ENCODE measurements at places on chromosomes 4 and X.

DNA sequence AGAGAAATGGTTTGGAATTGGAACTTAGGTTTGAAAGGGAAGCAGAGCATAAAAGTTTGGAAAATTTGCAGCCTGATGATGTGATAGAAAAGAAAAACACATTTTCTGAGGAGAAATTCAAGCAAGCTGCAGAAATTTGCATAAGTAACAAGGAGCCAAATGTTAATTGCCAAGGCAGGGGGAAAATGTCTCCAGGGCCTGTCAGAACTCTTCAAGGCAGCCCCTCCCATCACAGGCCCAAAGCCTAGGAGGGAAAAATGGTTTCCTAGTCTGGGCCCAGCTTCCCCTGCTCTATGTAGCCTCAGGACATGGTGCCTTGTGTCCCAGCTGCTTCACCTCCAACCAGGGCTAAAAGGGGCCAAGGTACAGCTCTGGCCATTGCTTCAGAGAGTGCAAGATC, 21.2 kb upstream of the DUSP21 start:
- no peak for DNase-seq

DNA sequence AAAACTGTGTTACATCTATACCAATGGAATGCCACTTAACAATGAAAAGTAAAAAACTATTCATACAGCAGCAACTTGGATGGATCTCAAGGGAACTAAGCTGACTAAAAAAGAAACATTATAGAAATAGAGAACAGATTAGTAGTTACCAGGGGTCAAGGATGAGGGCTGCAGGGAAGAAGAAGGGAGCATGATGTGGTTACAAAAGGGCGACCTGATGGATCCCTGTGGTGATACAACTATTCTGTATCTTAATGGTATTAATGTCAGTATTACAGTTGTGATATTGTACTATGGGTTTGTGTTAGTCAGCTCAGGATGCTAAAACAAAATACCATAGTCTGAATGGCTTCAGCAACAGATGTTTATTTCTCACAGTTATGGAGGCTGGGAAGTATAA, 190.7 kb downstream of the ZNF674 start:
- DNase-seq = no peak

DNA sequence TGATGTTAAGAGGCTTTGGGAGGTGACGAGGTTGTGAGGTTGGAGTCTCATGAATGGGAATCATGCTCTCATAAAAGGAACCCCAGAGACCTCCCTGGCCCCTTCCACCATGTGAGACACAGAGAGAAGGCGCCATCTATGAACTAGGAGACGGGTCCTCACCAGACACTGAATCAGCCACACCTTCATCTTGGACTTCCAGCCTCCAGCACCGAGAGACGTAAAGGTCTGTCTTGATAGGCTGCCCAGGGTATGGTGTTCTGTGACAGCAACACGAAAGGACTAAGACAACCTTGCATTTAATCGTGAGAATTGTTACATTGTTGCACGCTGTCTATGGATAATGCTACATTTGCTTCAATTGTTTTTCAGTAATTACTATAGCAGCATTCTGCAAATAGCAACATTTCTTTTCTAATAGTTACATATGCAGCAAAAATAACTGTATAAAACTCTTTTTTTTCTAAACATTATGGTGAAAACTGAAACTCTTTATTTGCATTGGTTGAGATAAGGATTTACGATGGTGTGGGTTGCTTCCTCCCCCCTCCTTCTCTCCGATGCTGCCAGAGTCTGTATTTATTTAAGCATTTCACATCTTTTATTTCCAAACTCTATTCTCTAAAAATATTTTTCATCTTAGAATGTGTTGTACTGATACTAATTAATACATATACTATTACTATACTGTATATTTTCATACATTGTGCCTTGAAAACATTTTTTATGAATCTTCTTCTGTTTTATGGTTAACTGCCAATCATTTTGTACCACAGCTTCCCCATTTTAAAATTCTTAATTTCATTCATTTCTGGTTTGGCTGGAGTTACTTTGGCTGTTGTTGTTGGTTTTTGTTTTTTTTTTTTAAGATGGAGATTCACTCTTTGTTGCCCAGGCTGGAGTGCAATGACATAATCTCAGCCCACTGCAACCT, 26.4 kb upstream of the AKAP17A start:
- no peak for DNase-seq

- no peak for DNase-seq
Measured at GRCh38 chr4:17654701-17655100, 40.3 kb downstream of the MED28 start.

DNA sequence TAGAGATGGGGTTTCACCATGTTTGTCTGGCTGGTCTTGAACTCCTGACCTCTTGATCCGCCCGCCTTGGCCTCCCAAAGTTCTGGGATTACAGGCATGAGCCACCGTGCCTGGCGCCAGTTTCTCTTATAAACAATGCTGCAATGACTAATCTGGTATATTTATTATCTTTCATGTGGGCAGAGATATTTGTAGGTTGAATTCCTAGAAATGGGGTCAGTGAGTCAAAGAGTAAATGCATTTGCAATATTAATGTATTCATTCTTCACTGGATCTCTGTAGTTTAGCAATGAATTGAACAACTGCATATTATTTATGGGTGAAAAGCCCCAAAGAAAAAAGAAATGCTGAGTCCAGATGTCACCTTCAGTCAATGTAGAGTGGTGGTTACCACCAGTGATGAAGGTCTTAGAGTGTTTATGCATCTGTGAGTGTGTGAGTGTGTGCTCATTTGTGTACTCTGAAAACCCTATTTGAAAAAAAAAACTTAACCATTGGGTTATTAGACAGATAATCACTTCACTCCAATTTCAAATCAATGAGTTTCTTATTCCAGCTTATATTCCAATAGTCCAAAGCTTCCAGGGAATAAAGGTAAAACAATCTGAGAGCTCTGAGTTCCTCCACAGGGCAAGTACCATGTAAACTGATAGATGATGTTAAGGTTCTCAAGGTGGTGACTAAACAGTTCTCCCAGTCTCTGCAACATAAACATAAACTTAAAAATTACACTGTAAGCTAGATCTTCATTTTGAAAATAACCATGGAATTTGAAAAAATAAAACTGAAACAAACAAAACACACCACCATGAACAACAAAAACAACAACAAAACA, 22.6 kb upstream of the CD38 start:
- no peak for DNase-seq

DNA sequence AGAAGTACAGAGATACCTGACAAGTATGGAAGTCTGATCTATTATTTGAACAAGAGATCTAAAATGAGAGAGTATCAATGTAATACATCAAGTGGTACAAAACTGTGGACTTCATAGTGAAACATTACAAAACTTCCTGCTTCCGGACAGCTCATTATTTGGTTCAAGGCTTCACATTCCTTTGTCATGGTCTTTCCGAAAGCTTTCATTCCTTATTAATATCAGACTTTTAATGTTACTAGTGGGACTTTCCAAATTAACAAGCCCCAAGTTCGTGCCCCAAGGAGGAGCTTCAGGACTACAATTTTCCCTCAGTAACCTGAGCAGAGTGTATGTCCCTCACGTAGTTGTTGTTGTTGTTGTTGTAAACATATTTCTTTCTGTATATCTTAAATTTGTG, 1.2 kb downstream of the CHIC2 start:
- peak; percentile 48 for DNase-seq

GRCh38 chr4:13386405-13387107, 97.6 kb downstream of the RAB28 start:
- DNase-seq = no peak

GRCh38 chr4:77751764-77752163, 67.4 kb downstream of the CNOT6L start:
- DNase-seq = no peak

- DNase-seq = no peak
Measured at GRCh38 chr4:88465653-88466192, 8.8 kb downstream of the HERC5 start.

DNA sequence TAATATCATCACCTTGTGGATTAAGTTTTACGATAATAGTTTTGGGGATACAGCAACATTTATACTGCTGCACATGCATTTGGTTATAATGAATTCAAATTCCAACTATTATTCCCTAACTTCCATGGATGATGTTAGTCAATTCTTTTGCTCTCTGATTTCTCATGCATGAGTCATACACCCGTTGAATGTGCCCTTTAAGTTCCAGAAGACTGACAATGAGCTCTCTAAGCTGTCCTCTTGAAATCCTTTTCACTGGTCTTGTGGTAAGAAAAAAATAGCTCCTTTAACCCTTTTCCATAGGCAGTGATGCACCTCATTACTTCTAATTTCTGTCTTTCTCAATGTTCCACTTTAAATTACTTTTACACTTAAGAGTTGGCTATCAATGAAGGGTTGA, 1095.2 kb upstream of the POU3F4 start:
- DNase-seq = no peak

DNA sequence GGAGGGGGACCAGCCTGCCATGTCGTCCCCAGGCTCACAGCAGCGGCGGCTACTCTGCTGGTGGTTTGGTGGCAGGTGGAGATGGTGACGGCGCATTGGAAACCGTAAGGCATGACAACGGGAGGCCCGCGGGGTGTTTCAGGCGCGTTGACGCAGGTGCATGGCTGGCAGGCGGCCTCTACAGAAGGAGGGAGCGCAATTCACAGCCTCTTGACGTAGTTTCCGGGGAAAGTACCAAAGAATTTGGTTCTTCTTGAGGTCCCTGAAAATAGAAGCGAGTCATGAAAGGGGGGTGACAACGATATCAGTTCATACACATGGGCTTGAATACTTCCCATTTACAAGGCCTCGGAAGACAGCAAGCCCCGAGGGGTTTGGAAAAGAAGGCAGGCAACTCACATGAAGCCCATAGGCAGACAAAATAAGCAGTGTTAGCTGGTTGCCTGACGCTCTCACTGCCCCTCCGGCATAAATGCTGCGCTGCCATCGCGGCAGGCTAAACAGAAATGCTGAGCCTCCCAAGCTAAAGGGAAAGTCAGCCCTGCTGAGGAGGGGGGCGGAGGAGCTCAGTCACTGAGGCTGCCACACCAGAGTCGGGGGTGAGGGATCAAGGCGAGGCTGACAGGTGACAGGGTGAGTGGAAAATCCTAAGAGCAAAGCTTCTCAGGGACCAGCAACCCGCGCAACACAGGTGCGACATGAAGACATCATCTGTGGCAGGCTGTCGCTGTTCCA, 52.3 kb upstream of the PDLIM3 start:
- no peak for DNase-seq

- no peak for DNase-seq
Measured at GRCh38 chr4:30768277-30768676, 48.1 kb downstream of the PCDH7 start.

DNA sequence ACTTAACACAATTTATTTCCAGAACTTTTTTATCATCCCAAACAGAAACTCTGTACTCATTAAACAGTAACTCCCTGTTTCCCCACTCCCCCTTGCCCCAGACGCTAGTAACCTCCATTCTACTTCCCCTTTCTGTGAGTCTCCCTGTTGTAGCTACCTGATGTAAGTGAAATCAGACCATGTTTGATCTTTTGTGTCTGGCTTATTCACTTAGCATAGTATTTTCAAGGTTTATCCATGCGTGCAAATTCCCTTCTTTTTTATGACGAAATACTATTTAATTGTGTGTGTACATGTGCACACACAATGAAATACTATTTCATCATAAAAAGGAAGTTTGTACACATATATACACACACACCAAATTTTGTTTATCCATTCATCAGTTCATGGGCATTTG, 5.2 kb downstream of the PKD2 start:
- no peak for DNase-seq

DNA sequence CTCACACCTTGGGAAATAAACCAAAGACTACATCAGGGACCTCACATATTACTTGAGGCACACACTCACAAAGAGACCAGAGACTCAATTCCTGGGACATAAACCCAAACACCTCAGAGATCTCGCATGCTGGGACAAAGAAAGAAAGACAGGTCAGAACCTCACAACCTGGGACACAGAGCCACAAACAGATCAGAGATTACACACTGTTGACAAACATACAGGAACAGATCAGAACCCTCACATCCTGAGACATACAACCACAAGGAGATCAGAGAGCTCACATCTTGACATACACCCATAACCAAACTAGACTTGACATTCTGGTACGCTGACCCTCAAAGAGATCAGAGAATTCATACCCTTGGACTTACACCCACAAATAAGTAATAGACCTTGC, 17.3 kb downstream of the SUV39H1 start:
- no peak for DNase-seq

DNA sequence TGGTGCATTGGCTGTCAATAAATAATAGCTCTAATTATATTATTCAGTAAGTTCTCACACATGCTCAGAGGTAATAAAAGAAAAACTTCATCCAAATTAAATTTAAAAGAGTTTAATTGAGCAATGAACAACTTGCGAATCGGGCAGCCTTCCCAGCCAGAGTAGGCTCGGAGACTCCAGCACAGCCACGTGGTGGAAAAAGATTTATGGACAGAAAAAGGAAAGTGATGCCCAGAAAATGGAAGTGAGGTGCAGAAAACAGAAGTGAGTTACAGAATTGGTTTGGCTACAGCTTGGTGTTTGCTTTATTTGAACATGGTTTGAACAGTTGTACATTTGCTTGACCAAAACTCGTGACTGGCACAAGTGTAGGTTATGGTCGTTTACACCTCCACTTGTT, 13.6 kb upstream of the BOD1L1 start:
- DNase-seq = no peak

DNA sequence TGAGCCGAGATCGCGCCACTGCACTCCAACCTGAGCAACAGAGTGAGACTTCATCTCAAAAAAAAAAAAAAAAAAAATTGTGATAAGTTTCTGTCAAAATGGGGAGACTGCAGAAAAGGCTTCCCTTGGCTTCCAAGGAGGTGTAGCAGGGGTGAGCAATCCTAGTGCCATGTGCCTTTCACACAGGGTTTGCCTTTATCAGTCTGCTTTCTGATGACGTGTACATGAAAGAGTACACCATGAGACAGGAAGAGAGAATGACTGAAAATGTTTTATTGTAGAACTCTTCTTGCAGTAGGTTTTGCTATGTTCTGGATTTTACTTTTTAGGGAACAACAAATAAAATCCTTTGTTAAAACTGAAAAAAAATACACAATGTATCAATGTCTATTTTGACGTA, 23.4 kb upstream of the ZFP42 start:
- no peak for DNase-seq

GRCh38 chr4:7530082-7530481, 95.4 kb upstream of the PSAPL1 start:
- DNase-seq = no peak

- no peak for DNase-seq
Measured at GRCh38 chr4:123020285-123020684, 97.9 kb upstream of the NUDT6 start.

DNA sequence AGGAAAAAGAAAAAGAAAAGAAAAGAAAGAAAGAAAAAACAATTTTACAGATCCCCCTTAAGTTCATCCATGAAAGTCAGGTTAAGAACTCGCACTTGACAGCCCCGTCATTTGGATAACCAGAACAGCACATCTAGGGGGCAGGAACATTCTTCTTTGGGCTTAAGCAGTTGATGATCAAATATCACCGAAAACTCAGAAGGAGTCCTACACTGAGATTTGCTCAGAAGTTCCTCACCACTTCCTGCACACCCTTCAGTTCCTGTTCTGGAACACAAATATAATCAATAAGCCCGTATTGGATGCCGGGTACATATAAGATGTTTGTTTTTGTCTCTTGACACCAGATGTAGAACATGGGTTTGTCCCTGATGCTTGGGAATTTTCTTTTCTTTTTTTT, 14.7 kb downstream of the NLGN3 start:
- DNase-seq = no peak

- DNase-seq = no peak
Measured at GRCh38 chr4:148052448-148052847, 320.6 kb downstream of the ARHGAP10 start.

All from NCI-H510A treated with DMSO at 0.1 percent for 48 hours (cell line).